ENCODE measurements at places on chromosomes 11 and 22.
A peak's percentile ranks its signal among the peaks of the same experiment; 100 is the strongest.

DNA sequence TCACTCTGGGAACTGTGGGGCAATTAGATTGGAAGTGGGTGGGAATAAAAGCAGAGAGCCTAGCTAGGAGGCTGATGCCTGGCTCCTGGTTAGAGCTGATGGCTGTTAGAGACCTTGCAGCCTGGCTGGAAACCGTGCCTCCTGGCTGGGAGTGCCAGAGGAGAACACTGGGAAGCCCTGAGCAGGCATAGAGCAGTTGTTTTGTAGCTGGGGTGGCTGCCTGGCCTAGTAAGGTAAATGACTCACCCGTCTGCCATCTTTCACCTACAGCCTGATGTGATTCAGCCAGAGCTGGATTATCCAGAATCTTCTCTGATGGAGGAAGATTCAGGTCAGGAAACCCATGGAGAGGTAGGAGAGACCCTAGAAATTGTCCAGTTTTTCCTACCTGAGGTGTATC is 6.1 kb downstream of the UQCR10 start:
- no peak for DNase-seq

- no peak for DNase-seq
Measured at GRCh38 chr11:72970557-72971118, 156.4 kb downstream of the ATG16L2 start.

- no peak for DNase-seq
Measured at GRCh38 chr11:73326929-73327811, 19.1 kb downstream of the ARHGEF17 start.

DNA sequence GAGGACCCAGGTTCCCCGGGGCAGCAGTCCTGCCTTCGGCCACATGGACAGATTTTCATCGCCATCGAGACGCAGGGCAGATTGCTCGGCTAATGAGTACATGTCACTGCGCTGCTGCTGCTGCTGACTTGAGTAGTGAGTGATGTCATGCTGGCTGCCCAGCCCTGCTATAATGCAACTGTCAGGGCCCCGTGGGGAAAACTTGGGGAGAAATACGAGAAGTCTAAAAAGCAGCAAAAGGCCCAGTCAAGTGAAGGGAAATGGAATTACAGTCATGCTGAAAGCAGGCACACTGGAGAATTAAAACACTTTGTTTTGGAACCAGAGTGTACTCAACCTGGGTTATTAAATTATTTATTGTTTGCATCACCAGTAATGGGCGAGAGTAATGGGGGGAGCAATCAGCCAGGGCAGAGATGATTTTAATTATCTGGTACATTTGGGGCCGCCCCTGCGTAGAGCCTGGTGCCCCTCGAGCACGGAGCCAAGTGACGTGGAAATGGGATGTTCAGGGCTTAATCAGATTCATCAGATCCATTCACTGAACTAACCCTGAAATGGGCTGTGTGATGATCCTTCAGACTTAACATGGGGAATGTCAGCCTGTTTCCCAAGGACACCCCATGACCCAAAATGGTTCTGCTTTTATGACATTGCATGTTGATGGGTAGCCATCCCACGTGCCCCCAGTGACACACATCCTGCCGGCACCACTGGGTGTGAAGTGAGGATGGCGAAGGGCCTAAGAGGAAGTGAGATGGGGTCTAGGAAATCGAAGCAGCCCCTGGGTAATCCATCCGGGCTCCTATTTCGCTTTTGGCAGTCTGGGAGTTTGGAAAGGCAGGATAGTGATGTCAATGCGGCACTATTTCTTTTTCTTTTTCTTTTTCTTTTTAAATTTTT is 241.6 kb upstream of the CADM1 start:
- no peak for DNase-seq

DNA sequence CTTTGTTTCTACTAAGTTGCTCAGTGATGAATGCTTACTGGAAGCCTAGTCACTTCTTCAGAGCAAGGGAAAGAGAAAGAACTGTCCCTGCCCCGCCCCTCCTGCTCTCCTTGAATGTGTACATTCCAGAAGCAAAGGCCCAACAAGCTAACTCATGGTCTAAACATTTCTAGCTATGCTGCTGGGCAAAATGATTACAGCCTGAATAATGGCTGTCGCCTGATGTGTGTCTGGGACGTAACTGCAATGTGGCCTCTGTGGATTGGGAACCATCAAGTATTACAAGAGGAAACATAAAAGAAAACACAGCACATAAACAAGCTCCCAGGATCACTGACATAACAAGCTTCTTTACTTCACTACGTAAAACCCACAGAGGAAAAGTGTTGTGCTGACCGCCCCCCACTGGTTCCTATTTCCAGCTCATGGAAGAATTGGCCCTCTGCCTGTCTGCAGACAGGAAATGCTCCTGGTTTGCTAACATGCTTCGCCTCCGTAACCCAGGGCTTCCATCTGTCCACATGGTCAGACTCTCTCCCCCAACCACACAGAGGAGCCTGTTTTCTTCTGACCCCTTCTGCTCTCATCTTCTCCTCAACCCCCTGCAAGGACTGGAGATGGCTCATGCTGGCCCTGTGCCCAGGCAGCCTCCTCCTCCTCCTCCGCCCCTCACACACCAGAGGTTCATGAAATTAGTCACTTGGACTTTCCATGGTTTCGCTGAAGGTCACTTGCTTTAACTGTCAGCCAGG is 187.2 kb downstream of the MAML2 start:
- DNase-seq, result peak; percentile 94

- DNase-seq, result no peak
Measured at GRCh38 chr22:38846412-38846811, 2.6 kb upstream of the NPTXR start.

DNA sequence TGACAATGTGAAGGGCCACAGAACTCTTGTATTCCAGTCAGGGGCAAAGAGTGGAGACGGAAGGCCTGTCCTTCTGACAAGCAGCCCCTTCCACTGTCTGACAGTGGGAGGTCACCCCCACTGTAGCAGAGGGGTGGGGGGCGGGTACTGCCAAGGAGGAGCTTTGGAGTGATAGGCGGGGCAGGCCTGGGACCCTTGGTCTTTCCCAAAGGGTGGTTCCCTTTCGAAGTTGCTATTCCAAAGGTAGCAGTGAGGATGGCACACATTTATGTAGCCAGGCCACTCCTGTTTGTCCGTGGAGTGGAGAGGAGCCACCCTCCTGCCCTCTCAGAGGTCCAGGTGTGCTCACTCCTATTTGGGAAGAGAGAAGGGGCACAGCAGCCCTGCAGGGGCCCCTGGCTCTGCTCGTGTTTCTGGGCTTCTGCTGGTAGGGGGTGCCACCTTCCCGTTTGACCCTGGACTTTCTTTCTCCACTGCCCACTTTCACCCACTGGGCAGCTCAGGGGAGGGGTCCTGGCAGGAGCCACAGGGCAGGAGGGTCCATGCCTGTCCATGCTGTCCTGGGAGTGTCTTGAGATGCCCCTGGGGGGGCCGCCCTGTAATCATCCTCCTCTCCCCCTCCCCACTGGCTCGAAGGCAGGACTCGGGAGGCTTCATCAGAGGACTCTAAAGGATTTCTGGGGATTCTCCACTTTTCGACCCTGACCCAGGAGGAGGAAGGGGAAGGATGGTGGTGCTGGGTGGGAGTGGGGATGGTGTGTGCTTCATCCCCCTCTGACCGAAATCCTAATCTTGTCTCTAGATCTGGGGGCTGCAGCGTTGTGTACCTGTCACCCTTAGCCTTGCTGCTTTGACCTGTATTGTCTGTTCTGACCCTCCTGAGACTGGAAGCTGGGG is 994 bp downstream of the TAGLN start:
- DNase-seq, result no peak

DNA sequence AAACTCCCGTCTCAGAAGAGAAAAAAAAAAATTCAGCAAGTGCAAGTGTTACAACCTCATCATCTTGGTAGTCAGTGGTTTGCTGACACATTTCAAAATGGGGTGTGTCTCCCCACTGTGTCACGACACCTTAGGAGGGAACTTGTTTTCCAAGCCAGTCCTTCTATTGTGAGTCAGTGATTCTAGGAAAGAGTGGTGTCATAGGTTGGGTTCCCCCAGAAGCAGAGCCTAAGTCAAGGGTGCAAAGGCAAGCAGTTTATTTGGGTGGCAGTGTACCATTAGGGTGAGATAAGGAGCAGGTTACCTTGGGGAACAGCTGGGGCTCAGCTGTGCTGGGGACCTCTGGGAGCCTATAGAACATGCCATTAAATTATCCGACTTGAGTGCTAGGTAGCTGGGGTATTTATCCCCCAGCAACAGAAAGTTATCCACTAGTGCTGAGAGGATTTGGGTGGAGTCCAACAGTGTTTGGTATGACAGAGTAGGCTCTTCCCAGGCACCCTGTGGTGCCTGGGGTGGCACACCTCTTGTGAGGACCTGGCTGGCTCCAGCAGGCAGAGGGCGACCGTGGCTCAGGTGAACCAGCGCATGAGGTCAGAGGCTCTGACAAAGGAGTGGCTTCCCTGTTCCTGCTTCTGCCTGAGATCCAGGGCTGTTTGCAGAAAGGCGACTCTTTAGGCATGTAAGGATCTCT is 41.7 kb downstream of the KIAA1671 start:
- no peak for DNase-seq
